ENCODE measurements at places on chromosomes 5 and 9.

DNA sequence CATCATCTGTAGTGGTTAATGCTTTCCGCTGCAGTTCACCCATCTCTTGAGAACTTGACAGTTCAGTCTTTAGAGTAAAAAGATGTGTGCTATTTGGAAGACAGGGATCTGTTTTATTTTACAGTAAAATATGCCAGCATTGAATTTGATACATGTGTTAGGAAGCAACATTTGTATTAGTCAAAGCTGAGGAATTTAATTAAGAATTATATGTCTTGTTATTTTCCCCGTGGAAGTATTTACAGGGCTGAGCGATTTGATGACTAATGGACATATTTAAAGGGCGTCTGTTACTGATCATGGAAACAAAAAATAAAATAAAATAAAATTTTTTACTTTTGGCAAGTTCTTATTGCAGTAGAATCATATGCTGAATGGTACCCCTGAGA lies 101.3 kb downstream of the PAM start:
- no peak for DNase-seq

GRCh38 chr9:84694248-84694647 lies 24.7 kb downstream of the NTRK2 start:
- DNase-seq = no peak

GRCh38 chr5:169012450-169012849 lies 288.5 kb downstream of the SLIT3 start:
- no peak for DNase-seq

DNA sequence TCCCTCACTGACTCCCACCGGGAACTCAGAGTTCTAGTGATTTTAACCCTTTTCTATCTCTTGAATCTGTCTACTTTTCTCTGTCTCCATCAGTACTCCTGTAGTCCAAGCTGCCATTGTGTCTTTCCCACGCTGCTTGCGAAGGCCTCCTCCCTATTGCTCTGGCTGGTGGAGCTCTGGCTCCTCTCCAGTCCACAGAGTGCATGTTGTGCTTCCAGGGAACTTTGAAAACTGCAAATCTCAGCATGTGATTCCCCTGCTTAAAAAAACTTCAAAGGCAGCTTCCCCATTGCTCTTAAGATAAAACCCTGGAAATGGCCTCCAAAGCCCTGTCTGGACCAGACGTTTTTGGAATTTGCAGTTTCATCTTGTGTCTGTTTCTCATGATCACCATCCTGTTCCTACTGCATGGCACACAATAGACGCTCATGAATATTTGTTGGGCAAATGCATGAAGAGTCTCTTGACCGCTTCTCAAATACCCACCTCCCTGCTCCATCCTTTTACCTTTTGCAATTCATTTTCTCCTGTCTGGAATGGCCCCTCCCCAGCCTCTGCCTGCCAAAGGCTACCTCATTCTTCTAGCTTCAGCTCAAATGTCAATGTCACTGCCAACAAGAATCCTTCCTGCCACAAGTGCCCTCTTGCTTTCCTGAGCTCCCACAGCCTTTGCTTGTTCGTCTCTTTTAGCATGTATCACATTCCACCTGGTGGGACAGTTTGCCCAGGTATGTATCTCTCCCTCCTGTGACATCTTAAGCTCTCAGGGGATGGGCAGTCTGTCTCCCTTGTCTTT lies 293.2 kb downstream of the ARHGAP26 start:
- no peak for DNase-seq

- no peak for DNase-seq
Observed at GRCh38 chr5:148962761-148963324, 100.0 kb downstream of the SH3TC2 start.

All from GM12892 (cell line).